ENCODE measurements at places on chromosomes 11 and 22.

- no peak for DNase-seq
These were observed 96.0 kb downstream of the KIRREL3 start for GRCh38 chr11:126904520-126904919.

- DNase-seq = no peak
These were observed 42.5 kb downstream of the ATG16L2 start for GRCh38 chr11:72856551-72857345.

DNA sequence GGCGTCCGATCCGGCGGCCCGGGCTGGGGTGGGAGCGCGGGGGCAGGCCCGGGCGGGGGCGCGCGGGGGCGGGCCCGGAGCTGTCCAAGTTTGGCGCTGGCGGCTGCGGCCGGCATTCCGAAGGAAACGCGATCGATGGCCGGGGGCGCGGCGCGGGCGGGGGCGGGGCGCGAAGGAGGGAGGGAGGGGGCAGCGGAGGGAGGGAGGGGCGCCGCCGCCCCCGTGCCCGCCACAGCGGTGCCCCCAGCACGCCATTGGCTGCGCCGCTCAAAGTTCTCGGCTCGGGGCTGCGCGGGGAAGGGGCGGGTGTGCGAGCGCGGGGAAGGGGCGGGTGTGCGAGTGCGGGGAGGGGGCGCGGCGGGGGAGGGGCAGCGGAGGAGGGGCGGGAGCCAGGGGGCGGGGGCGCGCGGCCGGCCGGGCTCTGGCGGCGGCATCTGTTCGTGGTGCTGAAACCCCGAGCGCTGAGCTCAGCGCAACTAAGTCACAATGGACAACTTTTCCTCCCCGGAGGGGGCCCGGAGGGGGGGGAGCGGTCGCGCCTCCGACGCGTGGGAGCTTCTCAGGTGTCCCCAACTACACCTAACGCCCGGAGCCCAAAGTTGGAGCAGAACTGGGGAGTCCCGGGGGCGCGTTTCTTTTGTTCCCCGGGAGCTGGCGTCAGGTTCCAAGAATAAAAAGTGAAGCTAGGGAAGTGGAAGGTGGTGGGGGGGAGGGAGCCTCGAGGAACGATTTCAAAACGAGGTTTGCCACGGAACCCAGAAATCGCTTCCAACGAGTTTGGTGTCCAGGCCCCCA is 2.2 kb downstream of the PHF21B start:
- DNase-seq = no peak

DNA sequence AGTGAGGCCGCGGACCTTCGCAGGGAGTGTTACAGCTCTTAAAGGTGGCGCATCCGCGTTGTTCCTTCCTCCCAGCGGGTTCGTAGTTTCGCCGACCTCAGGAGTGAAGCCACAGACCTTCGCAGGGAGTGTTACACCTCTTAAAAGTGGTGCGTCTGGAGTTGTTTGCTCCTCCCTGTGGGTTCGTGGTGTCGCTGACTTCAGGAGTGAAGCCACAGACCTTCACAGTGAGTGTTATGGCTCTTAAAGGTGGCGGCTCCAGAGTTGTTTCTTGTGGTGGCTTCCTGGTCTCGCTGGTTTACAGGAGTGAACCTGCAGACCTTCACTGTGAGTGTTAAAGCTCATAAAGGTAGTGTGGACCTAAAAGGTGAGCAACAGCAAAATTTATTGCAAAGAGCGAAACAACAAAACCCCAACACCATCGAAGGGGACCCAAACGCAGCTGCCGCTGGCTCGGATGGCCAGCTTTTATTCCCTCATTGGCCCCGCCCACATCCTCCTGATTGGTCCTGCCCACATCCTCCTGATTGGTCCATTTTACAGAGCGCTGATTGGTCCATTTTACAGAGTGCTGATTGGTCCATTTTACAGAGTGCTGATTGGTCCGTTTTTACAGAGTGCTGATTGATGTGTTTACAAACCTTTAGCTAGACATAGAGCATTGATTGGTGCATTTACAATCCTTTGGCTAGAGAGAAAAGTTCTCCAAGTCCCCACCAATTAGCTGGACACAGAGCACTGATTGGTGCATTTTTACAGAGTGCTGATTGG is 1.2 kb upstream of the TMEM45B start:
- DNase-seq = peak; percentile 58

- no peak for DNase-seq
These were observed 44.2 kb downstream of the MRE11 start for GRCh38 chr11:94449437-94449836.

DNA sequence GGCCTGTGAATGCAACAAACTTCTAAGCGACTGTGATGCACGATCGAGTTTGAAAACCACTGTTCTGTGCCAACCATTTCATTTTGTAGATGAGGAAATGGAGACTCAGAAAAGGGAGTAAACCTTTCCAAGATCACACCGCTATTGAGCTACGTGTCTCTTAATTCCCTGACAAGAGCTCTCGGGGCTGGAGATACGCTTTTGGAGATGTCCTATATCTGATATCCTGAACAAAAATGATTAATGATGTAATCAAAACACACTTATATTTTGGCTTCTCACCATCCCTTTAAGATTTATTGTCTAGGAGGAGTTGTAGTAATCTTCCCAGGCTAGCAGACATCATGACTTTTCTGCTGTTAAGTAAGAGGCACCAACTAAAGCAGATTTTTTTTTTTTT is 1.7 kb upstream of the PARVA start:
- no peak for DNase-seq

GRCh38 chr11:110955776-110956175 is 243.5 kb upstream of the ARHGAP20 start:
- DNase-seq = no peak

DNA sequence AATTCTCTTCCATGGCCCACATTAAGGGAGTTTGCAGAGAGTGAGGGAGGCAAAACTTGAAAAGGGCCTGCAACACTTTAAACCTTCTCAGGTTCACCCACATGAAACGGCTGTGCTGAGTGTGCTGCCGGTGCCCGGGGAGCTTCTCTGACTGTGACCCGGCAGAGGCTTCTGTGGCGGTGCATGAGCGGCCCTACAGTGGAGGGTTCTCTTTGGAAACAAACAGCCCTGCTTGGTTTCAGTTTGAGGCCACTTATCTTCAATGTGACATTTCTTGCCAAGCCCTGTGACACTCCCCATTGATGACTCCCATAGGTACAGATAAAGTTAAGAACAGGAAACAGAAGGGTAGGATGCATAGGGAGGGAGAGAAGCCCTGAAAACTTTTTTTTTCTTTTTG is 31.8 kb downstream of the FAM118A start:
- peak; percentile 27 for DNase-seq

GRCh38 chr22:29258407-29259252 is 9.2 kb downstream of the RHBDD3 start:
- no peak for DNase-seq

GRCh38 chr11:134670247-134670782 is 258.3 kb upstream of the B3GAT1 start:
- DNase-seq = no peak

- DNase-seq = no peak
These were observed 26.3 kb upstream of the TH start for GRCh38 chr11:2197771-2198520.

DNA sequence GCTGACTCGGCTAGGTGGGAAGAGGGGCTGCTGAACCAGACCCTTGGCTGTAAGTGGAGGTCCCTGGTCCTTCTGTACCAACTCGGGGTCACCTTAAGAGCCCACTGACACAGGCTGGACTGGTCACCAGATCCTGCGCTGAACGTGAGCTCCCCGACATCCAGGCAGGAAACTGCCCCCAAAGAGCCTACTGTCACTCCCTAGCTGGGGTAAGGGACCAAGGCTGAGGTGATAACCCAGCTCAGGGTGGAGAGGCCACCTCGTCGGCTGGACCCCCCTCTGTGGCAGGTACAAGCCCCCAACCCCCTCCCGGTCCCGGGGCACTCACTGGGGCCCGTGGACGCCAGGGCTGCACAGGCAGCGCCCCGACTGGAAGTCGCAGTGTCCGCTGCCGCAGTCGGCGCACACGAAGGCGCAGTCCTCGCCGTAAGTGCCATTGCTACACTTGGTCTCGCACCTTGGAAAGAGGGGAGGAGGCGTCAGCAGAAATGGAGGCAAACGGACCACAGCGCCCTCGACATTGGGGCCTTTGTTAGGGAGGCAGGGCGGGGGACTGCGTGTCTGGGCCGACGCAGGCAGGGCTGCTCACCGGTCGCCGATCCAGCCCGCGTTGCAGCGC is 7.4 kb downstream of the SCARF2 start:
- DNase-seq = no peak

- DNase-seq = no peak
These were observed 41.6 kb downstream of the NAALAD2 start for GRCh38 chr11:90176069-90176468.

DNA sequence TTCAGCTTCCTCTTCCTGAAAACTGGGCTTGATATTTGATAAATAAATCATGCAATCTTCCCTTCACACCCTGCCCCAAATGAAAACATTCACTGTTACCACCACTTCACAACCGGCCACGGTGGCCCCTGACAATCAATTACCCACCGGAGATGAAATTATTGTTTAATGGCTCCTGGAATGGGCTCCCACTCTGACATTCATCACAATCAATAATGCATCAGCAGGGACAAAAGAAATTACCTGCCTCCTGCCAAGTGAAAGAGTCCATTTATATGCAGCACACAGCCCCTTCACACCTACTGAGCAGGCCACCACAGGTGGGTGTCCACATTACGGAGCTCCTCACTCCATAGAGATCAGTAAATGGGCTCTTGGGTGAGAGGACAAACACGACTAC is 193.5 kb upstream of the SNX19 start:
- no peak for DNase-seq

DNA sequence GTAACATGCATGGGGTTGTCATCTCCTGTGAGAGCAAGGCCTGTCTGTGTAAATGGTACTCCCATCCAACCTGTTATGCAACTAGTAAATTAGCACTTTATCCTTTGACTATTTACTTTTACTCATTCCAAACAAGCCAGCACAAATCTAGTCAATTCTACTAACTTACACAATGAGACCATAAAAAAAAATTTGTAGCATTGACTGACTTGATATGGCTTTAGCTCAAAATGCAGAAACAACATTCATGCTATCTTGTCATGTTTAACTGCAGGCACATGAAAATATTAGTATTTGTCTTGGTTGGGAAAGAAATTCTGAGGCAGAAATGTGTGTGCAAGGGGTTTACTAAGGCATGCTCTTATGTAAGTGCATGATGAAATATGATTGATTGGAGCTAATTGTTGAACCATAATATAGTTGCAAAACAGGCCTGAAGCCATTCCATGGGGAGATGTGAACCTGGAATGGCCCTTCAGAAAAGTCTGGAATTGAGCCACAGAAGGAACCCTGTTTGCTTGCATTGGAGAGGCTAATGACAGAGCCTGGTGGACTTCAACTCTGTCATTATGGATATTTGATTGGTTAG is 2.5 kb downstream of the SLC22A25 start:
- no peak for DNase-seq

- DNase-seq = no peak
These were observed 33.0 kb upstream of the PAK1 start for GRCh38 chr11:77506857-77507256.

DNA sequence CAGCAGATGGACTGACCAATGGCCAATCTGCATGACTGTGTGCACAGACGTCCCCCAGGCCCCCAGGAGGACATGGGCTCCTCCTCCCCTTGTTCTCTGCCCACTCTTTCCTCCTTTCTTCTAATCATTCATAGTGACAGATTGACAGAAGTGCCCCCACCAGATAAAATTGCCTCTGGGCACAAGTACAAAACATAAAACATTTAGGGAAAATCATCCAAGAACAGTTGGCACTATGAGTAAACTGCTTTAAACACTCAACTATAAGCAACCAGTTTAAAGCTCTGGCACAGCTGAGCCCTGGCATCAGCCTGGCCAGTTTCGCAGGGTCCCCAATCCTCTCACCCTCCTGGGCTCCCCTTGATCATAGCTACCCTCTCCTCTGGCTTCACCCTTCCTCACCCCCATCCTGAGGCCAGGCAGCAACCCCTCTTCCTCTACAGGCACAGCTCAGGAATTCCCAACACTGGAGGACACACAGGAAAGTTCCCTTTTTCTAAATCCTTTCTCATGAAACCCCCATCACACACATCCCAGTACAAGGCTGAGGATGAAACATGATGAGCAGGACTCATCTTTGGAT is 232.9 kb downstream of the BUD13 start:
- DNase-seq = no peak

DNA sequence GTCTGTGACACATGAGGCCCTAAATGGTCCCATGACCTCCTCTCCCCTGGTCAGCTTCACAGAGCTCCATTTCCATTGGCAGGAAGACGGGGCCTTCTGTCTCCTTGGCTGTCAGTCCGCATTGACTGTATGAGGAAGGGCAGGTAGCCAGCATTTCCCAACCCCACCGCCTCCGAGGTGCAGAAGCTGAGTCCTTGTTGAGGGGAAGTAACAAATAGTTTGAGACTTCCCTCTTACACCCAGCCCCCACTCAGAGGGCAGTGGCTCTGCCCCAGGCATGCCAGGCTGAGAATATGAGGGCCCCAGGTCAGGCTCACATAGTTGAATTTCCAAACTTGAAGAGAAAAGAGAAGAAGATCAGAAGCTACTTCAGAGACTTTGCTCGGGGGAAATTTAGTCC is 611.1 kb downstream of the BRD1 start:
- DNase-seq = no peak

- no peak for DNase-seq
These were observed 870 bp upstream of the CTTN start for GRCh38 chr11:70397336-70397982.

DNA sequence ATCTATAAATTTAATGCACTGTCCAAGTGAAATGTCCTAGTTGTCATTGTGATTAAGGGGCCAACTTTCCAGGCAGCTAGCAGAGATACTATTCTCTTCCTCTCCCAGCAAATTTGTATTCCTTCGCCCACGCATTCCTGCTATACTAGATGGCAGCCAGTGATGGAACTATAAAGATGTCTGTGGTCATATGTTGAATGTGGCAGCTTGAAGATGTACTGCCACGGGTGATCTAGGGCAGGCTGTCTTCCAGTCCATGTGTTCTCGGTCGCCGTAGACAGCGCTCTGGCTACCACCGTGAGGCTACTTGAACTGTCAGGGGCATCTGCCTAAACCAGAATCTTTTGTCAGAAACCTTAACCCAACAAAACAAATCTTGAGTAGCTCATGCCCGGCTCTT is 8.3 kb upstream of the SIDT2 start:
- no peak for DNase-seq

DNA sequence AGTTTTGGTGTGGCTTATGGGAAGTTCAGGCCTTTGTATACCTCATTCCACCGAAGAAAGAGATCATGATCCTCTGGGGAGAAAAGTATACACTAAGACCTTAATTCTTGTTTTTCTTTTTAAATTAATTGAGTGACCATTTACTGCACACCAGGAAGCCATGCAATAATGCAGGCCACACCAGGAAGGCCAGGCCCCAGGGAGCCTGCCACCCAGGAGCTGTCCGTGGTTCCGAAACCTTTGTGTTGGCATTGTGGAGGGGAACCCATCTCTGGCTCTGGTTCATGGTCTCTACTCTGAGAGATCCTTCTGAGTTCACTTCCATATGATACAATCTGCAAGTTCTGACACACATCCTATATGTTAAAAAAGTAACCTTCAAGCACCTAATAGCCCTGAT is 291.8 kb downstream of the MIAT start:
- DNase-seq = no peak
